ENCODE measurements at places on chromosomes 4 and X.

DNA sequence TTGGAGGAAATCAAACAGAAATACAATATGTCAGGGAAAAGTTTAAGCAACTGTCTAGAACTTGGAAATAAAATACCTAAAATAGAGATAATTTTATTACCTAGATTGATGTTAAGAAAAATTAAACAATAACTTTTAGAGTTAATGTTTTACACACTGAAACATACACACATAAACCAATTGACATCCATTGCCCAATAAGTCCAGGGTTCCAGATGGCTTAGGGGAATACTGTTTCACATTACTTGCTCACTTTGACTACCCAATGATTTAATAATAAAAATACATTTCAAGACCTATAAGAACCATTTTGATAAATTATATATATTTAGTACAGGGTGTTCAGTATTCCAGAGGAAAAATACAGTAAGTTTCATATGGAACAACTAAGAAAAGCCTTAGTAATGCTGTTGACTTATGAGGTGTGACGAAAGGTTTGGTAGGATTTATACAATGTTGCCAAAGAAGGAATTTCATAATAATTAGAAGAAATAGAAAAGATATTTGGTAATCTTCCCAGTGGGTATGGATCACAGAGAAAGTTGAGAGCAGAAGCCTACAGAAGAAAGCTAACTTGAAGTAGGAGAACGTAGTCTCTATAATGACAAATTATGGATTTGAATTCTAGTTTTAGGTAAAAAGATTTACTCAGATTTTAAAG, 23.0 kb upstream of the UGT2B4 start:
- no peak for DNase-seq

GRCh38 chrX:95325185-95325584, 1359.5 kb upstream of the DIAPH2 start:
- no peak for DNase-seq

- DNase-seq = no peak
These were observed 44.5 kb downstream of the ANKRD17 start for GRCh38 chr4:73213916-73214653.

GRCh38 chr4:139854668-139855403, 189.2 kb downstream of the MGST2 start:
- no peak for DNase-seq

DNA sequence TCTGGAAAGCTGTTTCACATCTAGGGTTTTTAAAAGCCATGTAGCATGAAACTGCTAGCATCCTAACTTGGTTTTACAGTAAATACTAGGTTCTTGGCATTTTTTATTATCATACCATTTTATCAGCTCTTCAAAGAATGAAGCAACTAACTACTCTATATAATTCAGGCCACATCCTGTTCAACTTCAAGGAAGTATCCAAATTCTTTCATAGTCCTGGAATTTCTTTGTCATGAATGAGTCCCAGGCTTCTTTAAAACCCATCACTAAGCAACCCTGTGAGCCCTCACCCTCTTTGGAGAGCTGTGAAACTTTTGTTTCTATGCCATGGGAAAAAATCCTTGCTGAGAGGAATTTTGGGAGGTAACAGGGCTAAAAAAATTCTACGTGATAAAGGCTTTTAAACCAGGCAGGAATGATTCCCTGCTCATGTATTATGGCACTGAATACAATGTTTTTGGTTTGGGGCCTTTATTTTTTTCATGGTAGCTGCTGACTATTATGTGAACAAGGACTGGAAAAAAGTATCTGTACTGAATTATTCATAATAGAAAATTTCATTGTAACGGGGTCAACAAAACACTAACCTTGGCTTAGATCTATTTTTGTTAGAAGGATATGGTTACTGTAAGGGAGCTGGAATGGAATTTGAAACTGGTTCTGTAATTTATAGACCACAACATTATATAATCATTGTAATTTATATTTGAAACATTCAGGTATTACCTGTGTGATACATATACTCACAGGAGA, 164.9 kb downstream of the DCTD start:
- DNase-seq = no peak

- no peak for DNase-seq
These were observed 150.8 kb upstream of the CXCL13 start for GRCh38 chr4:77454858-77455257.

DNA sequence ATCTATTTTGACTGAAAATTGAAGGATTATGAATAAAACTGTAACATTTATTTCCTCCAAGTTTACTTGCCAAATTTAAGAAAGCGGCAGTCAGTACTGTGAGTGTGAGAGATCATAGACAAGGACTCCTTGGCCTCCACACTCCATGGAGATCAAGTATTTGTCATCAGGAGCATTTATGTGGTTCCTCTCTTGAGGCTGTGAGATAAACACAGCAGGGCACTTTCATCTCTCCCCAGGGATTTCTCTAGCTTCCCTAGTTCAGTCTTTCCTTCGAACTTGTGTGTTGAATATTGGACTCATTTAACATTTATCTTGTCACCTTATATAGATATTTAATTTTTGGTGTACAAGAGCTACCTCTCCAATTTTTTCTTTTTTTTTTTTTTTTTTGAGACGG, 40.8 kb downstream of the PDE5A start:
- no peak for DNase-seq

GRCh38 chrX:3545901-3546300, 167.5 kb downstream of the PRKX start:
- DNase-seq = no peak

DNA sequence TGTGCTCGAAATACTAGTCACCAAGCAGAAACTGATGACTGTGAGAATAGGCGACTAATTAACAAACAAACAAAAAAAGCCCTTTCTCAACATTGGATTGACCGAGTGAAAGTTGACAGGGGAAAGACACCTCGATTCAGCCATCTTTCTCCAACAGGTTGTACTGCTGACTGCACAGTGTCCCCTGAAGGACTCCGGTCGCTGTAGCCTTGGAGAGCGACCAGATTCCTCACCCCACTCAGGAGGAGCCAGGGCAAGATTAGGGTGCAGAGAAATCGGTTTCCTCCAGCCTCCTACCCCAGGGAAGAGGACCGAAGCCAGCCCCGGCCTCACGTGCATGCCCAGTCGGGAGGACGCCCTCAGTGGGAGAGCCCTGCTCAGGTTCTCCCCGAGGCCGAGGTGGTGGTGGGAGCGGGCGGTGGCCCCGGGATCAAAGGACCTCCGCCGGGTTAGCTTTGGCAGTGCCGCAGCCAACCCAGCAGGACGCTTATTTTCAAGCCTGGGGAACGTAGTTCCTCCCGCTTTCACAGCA, 1.1 kb upstream of the RAP1GDS1 start:
- peak; percentile 62 for DNase-seq

DNA sequence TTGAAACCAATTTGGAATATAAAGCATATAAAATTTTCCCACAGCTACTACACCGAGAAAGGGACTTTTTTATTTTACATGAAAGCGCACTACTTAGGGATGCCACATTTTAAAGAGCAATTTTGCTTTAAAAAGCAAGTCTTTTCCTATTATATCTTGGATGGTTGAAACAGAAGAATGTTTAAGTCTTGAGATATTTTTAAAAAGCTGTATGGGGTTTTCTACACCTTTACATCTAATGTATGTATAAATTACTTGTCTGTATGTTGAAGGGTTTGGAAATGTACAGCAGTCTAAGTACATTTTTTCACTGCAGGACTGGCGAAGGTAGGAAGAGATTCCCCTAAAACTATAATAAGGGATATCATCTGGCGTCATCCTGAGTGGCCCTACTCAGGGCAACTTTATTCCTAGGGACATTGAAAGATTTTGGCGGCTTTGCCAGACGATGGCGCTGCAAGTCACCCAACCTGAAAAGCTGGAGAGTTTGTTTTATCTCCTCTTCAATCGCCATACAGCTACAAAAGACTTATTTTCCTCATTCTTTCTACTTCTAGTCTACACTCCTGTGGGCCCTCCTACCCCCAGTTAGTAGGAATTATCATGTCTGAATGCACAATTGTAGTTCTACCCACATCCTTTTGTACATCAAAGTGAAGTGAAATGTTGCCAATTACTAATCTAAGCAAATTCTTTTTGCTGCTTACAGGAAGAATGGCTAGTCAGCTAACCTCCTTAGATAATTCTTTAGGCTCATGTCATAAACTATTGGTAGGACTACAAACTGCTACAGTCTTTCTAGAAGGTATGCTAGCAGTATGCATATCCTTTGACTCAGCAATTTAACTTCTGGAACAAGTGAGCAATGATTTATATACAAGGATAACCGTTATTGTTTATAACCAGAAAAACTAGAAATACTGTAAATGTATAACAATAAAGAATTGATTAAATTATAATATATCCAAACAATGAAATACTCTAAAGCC, 782 bp upstream of the NEK1 start:
- peak; percentile 78 for DNase-seq

GRCh38 chr4:51999250-51999649, 20.9 kb downstream of the LRRC66 start:
- no peak for DNase-seq

- no peak for DNase-seq
These were observed 6.3 kb upstream of the TAB3 start for GRCh38 chrX:30895370-30895769.

DNA sequence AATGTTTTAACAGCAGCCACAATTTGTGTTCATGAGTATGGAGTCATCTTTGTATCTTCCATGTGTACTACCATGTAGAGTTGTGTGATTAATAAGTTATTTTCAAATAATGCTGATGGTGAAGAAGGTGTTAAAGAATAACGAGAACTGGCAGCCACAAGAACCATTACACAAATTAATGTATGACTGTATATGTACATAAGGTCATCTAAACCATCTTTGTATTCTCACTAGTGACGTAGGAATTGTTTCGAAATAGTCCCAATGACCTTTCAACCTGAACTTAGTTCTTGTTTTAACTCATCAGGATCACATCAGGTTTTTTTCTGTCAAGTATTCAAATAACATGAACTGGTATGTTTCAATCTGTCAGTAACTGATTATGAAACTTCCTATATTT, 48.3 kb upstream of the NOCT start:
- no peak for DNase-seq

DNA sequence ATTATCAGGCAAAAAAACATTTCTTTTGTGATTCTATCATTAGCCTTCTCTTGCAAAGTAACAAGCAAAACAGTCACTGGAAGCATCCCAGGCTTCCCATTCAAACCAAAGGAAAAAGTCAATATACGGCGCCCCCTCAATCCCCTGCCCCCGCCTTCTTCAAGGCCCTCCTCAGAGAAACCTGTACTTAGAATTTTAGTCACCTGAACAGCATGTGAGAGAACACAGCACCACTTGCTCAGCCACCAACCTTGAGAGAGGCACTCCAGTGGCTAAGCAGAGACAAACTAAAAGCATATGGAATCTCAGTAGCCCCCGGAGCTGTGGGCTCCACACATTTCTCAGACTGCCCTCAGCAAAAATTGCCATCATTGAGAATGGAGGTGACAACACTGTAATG, 25.2 kb downstream of the LEF1 start:
- no peak for DNase-seq

- DNase-seq = no peak
These were observed 559.1 kb downstream of the FSTL5 start for GRCh38 chr4:161604516-161605300.

GRCh38 chr4:36333303-36333877, 52.0 kb downstream of the DTHD1 start:
- no peak for DNase-seq

- no peak for DNase-seq
These were observed 4.8 kb upstream of the CCSER1 start for GRCh38 chr4:90122355-90122748.

- DNase-seq = no peak
These were observed 549.7 kb downstream of the IL1RAPL1 start for GRCh38 chrX:29136904-29137303.

DNA sequence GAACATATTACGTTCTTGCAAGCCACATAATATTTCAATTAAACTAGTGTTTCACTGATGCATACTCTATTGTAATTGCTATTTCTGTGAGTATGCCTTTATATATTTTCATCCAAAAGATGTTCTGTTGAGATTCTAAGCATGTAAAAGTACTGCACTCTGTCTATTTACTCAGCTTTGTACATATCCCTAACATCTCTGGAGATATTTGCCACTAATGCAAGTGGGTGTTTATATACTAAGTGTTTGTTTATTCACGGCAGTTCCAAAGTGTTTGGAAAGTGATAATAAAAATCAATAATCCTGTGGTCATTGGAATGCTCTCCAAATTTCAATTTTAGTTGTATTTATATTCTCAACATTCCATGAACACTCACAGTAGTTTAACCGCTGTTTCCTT, 1989.0 kb downstream of the C4orf33 start:
- DNase-seq = no peak

DNA sequence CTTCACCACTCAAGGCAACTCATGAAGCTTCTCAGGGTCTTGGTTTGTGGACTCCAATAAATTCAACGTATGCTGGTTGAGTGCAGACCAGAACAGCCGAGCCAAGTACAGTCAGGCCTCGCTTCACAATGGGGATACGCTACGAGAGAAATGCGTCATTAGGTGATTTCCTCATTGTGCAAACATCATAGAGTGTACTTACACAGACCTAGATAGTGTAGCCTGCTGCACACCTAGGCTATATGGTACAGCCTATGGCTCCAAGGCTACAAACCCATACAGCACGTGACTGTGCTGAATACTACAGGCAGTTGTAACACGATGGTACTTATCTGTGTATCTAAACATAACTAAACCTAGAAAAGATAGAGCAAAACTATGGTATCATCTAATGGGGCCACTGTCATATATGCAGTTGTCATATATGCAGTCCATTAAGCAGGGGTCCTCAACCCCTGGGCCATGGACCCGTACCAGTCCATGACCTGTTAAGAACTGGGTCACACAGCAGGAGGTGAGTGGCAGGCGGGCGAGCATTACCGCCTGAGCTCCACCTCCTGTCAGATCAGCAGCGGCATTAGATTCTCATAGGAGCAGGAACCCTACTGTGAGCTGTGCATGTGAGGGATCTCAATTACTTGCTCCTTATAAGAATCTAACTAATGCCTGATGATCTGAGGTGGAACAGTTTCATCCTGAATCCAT, 31.5 kb downstream of the RTL5 start:
- DNase-seq = no peak

GRCh38 chrX:74923942-74924448, 1.3 kb downstream of the NEXMIF start:
- peak; percentile 52 for DNase-seq

DNA sequence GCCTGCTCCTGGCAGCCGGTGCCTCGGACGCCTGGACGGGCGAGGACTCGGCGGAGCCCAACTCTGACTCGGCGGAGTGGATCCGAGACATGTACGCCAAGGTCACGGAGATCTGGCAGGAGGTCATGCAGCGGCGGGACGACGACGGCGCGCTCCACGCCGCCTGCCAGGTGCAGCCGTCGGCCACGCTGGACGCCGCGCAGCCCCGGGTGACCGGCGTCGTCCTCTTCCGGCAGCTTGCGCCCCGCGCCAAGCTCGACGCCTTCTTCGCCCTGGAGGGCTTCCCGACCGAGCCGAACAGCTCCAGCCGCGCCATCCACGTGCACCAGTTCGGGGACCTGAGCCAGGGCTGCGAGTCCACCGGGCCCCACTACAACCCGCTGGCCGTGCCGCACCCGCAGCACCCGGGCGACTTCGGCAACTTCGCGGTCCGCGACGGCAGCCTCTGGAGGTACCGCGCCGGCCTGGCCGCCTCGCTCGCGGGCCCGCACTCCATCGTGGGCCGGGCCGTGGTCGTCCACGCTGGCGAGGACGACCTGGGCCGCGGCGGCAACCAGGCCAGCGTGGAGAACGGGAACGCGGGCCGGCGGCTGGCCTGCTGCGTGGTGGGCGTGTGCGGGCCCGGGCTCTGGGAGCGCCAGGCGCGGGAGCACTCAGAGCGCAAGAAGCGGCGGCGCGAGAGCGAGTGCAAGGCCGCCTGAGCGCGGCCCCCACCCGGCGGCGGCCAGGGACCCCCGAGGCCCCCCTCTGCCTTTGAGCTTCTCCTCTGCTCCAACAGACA, 4.4 kb downstream of the SOD3 start:
- no peak for DNase-seq
